ENCODE measurements at places on chromosomes 3 and 15.

- H3K27me3 ChIP-seq, result no peaks in the 10 kb centered on the region
- H3K27ac ChIP-seq, result no peak overlapping the region
- H3K4me1 ChIP-seq, result no peaks in the 10 kb centered on the region
- no peaks in the 10 kb centered on the region for H3K36me3 ChIP-seq
- H3K4me3 ChIP-seq, result no peak overlapping the region
Observed at GRCh38 chr3:174051191-174051590, 653.6 kb downstream of the NLGN1 start.

- no peak for DNase-seq
- H3K36me3 ChIP-seq, result no peaks in the 10 kb centered on the region
- no peaks in the 10 kb centered on the region for H3K27me3 ChIP-seq
- no peak overlapping the region for H3K27ac ChIP-seq
- no peak overlapping the region for H3K4me3 ChIP-seq
- no peaks in the 10 kb centered on the region for H3K4me1 ChIP-seq
Observed at GRCh38 chr15:29018120-29018805, 132.5 kb downstream of the APBA2 start.

- DNase-seq, result no peak
- H3K4me1 ChIP-seq, result no peaks in the 10 kb centered on the region
- H3K36me3 ChIP-seq, result no peaks in the 10 kb centered on the region
- no peak overlapping the region for H3K27ac ChIP-seq
- H3K4me3 ChIP-seq, result no peak overlapping the region
Observed at GRCh38 chr15:57747206-57747896, 40.8 kb downstream of the POLR2M start.

DNA sequence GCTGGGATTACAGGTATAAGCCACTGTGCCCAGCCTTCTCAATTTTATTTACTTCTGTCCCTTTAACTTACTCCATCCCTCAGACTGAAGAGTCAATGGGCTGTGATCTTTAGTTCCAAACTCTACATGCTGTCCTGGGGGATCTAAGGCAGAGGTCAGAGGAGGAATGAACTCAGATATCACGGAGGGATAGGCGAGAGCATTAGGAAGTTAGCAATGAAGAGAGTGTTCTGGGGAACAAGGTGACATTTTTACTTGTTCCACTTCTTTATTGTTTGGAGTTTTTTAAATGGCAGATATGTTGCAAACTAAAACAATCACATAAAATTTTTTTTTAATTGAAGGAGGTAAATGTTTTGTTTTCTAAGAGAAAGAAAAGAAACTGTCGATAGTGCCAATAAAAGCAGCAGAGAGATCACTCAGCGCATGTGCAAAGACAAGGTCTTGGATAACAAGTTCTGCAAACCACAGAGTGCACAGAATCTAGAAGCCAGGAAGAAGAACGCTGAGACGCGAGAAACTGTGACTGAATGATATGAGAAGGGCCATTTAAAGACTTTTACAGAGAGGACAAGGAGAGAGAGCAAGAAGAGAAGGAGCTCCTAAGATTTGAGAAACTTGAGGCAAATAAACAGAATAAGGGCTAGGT, 10.8 kb upstream of the CA12 start:
- H3K27me3 ChIP-seq, result peaks cover 36% of the 10 kb centered on the region
- peaks cover 4% of the 10 kb centered on the region for H3K4me1 ChIP-seq
- no peak overlapping the region for H3K27ac ChIP-seq
- no peak overlapping the region for H3K4me3 ChIP-seq

DNA sequence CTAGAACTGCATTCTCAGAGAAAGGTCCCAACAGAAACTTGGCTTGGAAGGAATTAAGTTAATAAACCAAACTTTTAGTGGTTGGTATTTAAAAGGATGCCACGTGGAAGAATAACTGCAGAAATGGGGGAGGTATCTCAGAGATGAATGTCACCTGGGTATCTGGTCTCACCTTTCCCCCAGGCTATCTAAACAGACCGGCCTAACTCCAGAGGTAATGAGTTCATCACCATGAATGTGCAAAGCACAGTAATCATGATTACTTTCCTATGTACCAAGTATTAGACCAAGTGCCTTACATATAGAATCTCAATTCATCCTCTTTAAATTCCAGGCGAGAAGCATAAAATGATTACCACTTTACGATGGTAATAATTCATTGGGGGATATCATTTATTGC, 80.8 kb downstream of the FBN1 start:
- H3K36me3 ChIP-seq, result no peaks in the 10 kb centered on the region
- peaks cover under 1% of the 10 kb centered on the region for H3K27me3 ChIP-seq
- no peaks in the 10 kb centered on the region for H3K4me1 ChIP-seq
- no peak for DNase-seq

- no peak overlapping the region for H3K27ac ChIP-seq
- no peaks in the 10 kb centered on the region for H3K36me3 ChIP-seq
- no peak for DNase-seq
- H3K4me1 ChIP-seq, result peaks cover 5% of the 10 kb centered on the region
- peaks cover 19% of the 10 kb centered on the region for H3K27me3 ChIP-seq
- H3K4me3 ChIP-seq, result no peak overlapping the region
Observed at GRCh38 chr15:91970142-91970541, 116.6 kb downstream of the SLCO3A1 start.

DNA sequence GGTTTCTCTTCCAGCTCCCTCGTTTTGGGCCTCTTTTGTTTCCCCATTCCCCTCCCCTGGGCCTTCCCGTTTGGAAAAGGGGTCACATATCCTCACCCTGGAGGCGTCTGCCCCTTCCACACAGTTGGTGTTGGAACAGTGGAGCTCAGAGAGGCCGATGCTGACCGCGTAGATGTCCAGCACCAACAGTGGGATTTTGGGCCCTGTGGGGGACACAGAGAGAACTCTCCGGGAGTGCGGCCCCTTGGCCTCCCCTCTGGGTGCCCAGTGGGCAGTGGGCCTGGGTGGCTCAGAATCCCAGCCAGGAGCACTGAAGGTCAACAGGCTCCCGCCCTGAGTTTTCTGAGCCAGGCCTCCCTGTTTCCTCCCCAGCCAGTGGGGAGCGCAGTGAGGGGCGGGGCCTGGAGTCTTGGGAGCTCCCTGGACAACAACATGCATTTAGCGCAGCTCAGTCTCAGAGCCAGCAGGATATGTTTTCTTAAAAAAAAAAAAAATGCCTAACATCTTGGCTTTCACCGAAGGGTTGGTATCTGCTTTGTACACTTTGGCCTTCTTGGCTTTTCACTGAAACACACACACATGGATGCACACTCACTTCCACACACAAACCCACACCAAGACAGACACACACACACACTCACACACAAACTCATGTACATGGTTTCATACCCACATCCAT, 670 bp upstream of the ISLR start:
- H3K36me3 ChIP-seq, result no peaks in the 10 kb centered on the region
- H3K27me3 ChIP-seq, result peaks cover 23% of the 10 kb centered on the region
- no peak overlapping the region for H3K4me3 ChIP-seq
- no peak overlapping the region for H3K27ac ChIP-seq
- no peaks in the 10 kb centered on the region for H3K4me1 ChIP-seq
